ENCODE measurements at places on chromosomes 3 and 15. TPM values are rescaled to one million over a fixed set of nuclear protein-coding genes. Genes with fewer than 3 reads are reported as not detected.

PLS1 gene
- 1.5 TPM for total RNA-seq

MKRN3 gene
- 13.5 TPM for total RNA-seq

DPPA2 gene
- total RNA-seq = not detected

ARRDC4 gene
- 39.6 TPM for total RNA-seq

CLDN18 gene
- total RNA-seq = under 0.01 TPM

TP53BP1 gene
- 116 TPM for total RNA-seq

GABRB3 gene
- total RNA-seq = 102 TPM

CLK3 gene
- 20.4 TPM for total RNA-seq

CFAP92 gene
- 1.2 TPM for total RNA-seq

CRABP1 gene
- total RNA-seq = 16.5 TPM

AHSG gene
- total RNA-seq = not detected

EBLN2 gene
- 3.9 TPM for total RNA-seq

Measured in temporal lobe (tissue), 4 donors.